ENCODE measurements at places on chromosomes 5 and 9. TPM values are rescaled to one million over a fixed set of nuclear protein-coding genes. Genes with fewer than 3 reads are reported as not detected.

DNA sequence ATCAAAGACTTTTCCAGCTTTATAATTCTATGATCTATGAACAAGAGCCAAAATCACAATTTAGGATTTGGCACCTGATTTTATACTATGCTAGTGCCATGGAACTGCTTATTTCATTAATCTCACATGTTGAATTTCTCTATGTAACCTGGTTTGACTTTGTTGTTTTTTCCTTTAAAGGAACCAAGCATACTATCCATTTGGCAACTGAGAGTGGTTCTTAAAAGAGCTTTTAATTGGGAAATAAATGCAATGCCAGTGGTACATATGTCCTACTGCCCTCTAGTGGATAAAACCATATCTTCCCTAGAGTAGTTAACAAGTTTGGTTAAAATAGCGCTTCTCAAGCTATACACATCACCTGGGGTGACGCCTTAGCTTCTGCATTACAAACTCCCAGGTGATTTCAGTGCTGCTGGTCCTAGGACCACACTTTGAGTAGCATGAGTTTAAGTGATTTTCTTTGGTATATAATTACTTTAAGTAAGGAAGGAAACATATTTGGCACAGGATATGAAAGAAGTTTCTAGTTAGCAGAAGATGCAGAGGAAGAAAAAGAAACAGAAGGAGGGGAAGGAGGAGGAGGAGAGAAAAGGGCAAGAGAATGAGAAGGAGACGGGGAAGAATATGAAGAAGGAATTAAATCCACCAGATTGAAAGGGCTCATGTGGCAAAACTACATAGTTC lies 56.8 kb downstream of the FGF10 start:
- no peak for DNase-seq

Gene SPINK7
- not detected for total RNA-seq

Gene DOCK2
- total RNA-seq: 321 TPM

- DNase-seq: no peak
These were observed 315.6 kb downstream of the PRR16 start for GRCh38 chr5:120779674-120780073.

Gene IFNB1
- 1.1 TPM for total RNA-seq

Gene PDCD1LG2
- 3.2 TPM for total RNA-seq

- no peak for DNase-seq
These were observed 420.8 kb downstream of the MTRR start for GRCh38 chr5:8289779-8290178.

DNA sequence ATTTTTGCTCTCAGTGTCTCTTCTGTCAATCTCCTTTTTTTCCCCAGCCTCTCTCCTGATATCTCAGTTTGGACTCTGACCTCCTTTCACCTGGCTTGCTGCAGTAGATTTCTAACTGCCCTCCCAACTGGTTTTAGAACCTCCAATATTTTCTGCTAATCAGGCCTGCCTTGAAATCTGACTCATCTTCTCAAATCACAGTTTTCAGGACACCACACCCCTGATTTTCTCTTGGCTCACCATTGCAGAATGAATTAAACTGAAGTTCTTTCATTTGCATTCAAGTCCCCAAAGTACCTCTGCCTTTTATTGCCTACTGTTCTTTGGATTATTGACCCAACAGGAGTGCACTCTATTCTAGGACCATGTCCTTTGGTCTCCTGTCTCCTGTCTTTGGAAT lies 310.4 kb upstream of the TRPC7 start:
- no peak for DNase-seq

Gene CEP72
- 40.5 TPM for total RNA-seq

Gene IL17B
- total RNA-seq: not detected

Measured in activated CD8-positive, alpha-beta memory T cell treated with anti-CD3 and anti-CD28 coated beads, Interleukin-2, amount 10 ng/mL, durations not matched to agents 7 days and 5 days (primary cell).